Activated naive CD8-positive, alpha-beta T cell treated with anti-CD3 and anti-CD28 coated beads, Interleukin-2, amount 10 ng/mL, durations not matched to agents 7 days and 5 days (primary cell): ENCODE measurements at places on chromosomes 4 and X. TPM values are rescaled to one million over a fixed set of nuclear protein-coding genes. Genes with fewer than 3 reads are reported as not detected.

Gene FGF5
- total RNA-seq: not detected

DNA sequence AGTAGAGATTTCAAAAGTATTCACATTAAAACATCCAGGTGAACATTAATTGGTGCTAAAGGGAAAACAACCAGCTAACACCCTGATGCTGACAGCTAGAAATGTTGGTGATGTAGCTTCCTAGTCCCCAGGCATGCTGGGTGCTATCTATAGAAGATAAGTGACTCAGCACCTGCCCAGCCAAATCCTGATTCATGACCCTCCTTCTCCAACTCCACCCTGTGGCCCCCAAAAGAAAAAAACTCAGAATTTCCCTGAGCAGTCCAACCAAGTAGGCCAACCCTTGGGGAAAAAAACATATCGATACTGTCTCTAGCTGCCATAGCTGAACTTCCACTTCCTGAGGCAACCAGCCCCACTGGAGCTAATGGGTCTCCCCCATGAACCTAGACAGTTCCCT lies 197.6 kb upstream of the KLF3 start:
- peaks cover 3% of the 10 kb centered on the region for H3K4me1 ChIP-seq
- H3K36me3 ChIP-seq: peaks cover 11% of the 10 kb centered on the region
- H3K4me3 ChIP-seq: no peak overlapping the region
- H3K27me3 ChIP-seq: no peaks in the 10 kb centered on the region
- no peak overlapping the region for H3K27ac ChIP-seq
- no peak for DNase-seq

GRCh38 chr4:132998585-132999230 lies 150.4 kb upstream of the PCDH10 start:
- no peaks in the 10 kb centered on the region for H3K4me1 ChIP-seq
- no peaks in the 10 kb centered on the region for H3K27me3 ChIP-seq
- H3K27ac ChIP-seq: no peak overlapping the region

DNA sequence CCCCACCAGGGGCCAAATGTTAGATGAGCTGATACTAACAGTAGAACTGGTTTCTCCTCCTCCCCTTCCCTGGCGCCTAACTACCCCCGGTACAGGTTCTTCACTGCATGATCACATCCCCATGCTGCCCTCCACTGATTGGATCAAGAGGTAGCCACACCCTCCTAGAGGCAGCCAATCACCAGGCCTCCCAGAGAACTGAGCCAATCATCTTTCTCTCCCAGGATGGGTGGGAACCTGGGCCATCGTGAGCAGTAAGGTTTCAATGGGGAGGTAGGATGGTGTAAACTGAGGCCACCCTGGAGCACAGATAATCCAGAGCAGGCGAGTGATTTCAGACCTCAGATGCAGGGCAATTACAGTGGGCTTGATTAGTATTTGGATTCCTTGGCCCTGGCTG lies 64.2 kb downstream of the PPP2R2C start:
- no peaks in the 10 kb centered on the region for H3K36me3 ChIP-seq
- no peak for DNase-seq
- H3K27ac ChIP-seq: no peak overlapping the region
- H3K4me3 ChIP-seq: no peak overlapping the region
